Stimulated activated CD8-positive, alpha-beta memory T cell treated with anti-CD3 and anti-CD28 coated beads, Interleukin-4, amount 100 ng/mL, for 4 hours (primary cell): ENCODE measurements at places on chromosomes 1 and 21.

- DNase-seq = no peak
These were observed 4.9 kb upstream of the TBX15 start for GRCh38 chr1:118992868-118993699.

DNA sequence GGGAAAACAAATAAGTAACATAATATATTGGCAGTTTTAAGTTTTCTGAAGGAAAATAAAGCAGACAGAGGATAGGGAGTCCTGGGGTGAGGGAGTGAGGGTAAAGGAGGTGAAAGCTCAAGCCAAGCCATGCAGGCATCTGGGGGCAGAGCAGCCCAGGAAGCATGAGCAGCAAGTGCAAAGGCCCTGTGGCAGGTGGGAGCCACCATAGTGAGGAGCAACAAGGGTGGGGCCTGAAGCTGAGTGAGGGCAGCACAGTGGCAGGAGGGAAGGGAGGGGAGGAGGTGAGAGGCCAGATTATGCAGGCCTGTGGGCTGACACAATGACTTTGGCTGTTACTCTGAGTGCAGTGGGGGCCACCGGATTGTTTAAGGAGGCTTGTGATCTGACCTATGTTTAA is 138.8 kb upstream of the TNR start:
- DNase-seq = no peak

DNA sequence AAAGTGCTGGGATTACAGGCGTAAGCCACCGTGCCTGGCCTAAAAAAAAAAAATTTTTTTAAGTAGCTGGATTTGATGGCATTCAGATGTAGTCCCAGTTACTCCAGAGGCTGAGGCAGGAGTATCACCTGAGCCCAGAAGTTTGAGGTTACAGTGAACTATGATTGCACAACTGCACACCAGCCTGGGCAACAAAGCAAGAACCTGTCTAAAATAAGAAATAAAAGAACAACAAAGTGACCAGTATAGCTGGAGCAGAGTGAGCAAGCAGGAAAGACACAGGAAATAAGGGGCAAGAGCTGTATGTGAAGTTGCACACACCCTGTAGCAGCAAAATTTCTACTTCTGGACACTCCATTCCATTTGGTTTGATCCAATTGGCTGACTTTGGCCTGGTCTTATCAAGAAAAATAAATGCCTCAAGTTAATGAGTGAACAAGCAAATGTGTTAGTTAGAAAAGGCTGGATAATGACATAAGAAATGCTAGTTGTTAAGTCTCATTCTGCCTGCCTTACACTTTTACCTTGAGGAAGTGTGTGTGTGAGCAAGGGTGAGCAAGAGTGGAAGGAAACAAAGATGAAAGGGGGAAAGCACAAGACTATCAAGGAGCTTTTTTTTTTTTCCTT is 7.9 kb downstream of the ATP5IF1 start:
- no peak for DNase-seq

DNA sequence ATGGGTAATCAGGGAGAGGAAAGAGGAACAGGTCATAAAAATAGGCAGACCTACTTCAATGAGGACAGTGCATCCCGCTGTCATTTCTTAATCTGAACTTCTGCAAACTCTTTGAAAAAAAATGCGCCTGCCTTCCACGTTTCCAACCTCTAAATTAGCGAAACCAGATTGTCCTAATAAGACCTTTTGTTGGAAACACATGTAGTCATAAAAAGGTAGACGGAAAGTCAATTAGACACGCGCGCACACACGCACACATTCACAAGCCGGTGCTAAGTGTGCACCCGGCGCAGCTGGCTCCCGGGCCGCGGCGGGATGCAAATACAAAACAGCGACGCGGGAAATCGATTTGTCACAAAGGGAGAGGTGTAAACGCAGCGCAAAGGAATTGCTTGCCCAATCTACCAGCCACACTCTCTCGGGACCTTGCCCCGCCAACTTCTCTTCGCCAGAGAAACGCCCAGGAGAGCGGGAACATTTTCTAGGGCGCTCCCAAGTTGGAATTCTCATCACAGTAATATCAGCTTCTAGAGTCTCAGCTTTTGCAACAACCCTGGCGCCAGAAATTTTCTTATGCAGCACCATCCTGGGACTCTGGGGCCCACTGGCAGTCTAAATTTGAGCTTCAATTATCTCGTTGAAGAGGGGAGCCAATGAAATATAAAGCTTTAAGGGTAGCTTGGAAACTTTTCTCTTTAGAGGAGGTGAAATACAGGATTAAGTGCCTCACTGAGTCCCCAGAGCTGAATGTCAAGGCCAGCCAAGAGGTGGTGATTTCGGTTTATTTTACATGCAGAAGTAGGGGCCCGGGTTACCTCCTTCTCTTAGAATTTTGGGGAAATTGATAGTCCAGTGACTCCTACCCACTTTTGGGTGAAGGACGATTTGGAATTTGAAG is 4.5 kb downstream of the PRRX1 start:
- DNase-seq = no peak

GRCh38 chr21:42468491-42469131 is 27.4 kb downstream of the RSPH1 start:
- no peak for DNase-seq

GRCh38 chr1:115356356-115356755 is 18.3 kb upstream of the NGF start:
- DNase-seq = no peak

DNA sequence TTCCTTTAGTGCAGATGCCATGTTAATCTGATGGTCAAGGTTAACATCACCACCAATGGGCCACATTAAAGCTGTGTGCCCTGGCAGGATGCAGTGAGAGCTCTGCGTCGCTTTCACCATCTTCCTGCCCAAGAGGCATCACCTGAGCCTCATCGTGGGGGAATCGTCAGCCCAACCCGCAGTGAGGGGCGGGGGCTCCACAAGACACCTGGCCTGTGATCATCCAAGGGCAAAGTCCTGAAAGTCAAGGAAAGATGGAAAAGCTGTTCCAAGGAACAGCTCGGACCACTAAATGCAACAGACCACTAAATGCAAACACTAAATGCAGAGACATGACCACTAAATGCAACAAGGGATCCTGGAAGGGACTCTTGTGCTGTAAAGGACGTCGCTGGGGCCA is 49.9 kb downstream of the WDR4 start:
- no peak for DNase-seq

GRCh38 chr1:96683931-96684330 is 37.7 kb upstream of the PTBP2 start:
- DNase-seq = no peak

- DNase-seq = no peak
These were observed 5.9 kb downstream of the SMG7 start for GRCh38 chr1:183477986-183478781.

DNA sequence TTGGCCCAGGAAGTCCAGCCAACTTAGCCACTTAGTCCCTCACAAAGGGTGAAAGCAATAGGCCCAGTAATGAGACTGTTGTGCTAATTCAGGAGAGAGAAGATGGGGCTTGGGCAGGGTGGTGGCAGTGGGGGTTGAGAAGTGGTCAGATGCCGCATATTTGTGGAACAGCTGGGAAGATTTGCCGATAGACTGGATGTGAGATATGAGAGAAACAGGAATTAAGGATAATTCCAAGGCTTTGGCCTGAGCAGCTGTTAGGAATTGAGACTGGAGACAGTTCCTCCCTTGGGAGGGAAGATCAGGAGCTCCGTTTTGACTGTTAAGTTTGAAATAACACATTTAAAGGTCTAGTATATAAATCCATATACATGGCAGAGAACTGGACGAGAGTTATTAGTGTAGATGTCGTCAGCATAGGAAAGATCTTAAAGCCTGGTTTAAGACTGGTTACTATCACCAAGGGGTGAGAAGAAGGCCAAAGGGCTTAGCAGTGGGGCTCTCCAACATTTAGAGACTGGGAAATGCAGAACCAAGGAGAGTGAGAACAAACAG is 323.7 kb upstream of the FAM78B start:
- DNase-seq = no peak

- DNase-seq = no peak
These were observed 79.1 kb downstream of the POFUT2 start for GRCh38 chr21:45208627-45208951.

DNA sequence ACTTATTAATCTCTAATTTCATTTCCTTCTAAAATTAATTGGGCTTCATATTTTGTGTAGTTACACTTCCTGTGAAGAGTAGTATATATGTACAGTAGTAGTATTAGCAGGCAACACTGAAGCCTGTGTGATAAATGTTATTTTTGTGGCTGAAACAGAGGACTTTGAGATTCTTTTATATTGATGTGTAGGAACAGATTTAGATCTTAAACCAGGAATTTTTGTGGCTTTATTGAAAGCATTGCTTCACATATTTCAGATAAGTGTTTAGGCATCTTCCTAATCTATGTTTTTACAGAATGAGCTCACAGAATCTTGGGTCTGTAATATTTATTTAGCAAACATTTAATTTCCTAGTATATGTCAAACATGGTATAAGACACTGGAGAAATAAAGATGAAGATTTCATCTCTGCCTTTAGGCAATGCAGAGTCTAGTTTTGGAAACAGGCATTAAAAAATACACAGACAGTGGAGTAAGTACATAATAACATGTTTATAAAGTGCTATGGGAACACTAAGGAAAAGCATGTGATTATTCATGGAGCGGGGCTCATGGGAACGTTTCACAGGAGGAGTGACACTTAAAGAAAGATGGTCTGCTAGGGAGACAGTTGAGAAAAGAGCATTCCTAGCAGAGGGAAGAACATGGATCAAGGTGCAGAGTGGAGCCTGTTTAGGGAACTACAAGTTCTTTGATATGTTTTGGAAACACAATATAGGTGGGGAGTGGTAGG is 52.7 kb downstream of the MIGA1 start:
- DNase-seq = no peak

GRCh38 chr21:29092102-29092959 is 18.9 kb upstream of the CCT8 start:
- no peak for DNase-seq

DNA sequence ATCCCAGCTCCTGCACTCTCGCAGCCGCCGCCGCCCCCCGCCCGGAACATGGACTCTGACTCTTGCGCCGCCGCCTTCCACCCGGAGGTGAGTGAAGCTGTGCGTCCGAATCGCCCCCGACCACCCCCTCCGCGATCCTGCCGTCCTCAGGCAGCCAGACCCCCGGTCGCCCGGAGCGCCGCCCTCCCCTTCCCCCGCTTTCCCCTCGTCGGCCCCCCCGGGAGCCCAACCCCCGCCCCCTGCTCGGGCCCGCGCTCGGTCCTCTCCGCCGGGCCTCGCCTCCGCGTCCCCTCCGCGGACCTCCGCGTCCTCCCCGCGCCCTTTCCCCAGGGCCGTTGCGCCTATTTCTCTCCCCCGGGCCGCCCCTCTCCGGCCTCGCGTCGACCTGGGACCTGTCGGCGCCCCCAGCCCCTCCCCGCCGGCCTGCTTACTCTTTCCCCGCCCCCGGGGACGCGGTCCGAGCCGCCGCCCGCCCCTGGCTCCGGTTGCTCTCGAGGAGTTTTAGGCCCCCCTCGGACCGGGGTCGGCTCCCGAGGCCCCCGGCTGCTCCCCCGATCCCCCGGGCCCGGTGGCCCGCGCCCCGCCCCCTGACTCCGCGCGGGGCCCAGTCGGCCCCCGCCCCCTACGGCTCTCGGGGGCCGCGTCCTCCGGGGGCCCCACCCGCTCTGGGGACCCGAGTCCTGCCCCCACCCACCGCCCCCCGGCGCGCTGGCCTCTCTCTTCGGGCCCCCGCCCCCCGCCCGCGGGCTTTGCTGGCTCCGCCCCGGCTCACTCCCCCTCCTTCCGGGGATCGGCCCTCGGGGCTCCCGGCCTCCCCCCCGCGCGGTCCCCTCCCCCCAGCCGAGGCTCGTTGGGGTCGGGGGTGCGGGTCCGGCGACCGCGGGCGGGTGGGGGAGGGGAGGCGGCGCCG is 743 bp downstream of the PHF13 start:
- DNase-seq = no peak

DNA sequence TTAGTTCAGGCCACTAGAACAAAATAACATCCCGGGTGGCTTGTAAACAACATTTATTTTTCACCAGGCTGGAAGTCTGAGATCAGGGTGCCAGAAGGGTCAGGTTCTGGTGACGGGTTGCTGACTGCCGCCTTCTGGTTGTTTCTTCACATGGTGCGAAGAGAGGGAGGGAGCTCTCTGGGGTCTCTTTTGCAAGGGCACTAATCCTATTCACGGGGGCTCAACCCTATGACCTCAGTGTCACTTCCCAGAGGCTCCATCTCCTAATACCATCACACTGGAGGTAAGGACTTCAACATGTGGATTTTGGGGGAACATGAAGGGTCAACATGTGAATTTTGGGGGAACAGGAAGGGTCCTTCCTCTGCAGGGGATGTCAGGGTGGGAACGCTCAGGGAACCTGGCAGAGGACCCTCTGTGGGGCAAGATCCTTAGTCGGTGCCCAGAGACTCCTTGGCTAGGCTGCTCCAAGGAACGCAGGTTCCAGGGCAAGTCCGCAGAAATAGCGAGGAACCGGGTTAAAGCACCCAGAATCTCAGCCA is 8.7 kb upstream of the C2CD2 start:
- DNase-seq = no peak

- no peak for DNase-seq
These were observed 1.2 kb downstream of the RSRP1 start for GRCh38 chr1:25245809-25246599.

DNA sequence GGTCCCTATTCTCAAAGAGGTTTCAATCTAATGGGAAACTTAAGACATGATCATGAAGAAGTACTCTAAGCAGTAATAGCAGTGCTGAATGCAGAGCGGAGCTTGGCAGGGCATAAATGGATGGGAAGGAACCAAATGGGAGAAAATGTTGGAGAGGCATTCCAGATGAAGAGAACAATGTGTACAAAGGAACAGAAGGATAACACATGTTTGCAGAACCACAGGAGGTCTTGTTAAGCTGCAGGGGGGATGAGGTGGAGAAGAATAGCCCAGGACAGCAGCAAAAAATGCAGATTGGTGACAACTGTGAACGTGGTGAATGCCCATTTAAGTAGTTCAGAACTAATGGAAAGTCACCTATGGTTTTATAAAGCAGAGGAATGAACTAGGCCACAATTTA is 99.1 kb downstream of the ASTN1 start:
- DNase-seq = no peak

DNA sequence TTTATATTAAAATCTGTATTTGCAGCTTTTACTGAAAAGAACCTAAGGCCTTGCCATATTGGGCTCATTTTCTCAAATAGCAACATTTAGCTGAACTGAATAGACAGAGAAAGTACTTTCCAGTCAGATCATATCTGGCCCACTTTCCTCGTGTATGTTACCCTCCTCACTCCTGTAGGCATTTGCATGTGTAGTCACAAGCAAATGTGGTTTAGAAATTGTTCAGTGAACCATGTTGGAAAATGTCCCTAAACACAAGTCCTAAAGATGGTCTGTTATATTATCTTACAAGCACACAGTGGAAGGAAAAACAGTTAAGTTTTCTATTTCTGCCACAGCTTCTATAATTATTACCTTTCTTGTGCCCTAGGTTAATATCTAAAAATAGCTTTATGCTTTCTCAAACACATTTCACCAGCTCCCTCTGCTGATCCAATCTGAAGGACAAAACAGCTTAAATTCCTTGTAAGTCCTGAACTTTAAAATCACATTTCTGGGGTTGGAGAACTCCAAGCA is 606 bp upstream of the FMO4 start:
- no peak for DNase-seq

- DNase-seq = no peak
These were observed 128.3 kb downstream of the CASZ1 start for GRCh38 chr1:10667861-10668761.
